Osteocyte (in vitro differentiated cells): ENCODE measurements at places on chromosomes 5 and 9. TPM values are rescaled to one million over a fixed set of nuclear protein-coding genes. Genes with fewer than 3 reads are reported as not detected.

KCNIP1 gene
- 12.6 and 13.3 TPM in 2 replicates for total RNA-seq

- no peak for DNase-seq
Observed at GRCh38 chr9:12855066-12855465, 80.2 kb downstream of the LURAP1L start.

DNA sequence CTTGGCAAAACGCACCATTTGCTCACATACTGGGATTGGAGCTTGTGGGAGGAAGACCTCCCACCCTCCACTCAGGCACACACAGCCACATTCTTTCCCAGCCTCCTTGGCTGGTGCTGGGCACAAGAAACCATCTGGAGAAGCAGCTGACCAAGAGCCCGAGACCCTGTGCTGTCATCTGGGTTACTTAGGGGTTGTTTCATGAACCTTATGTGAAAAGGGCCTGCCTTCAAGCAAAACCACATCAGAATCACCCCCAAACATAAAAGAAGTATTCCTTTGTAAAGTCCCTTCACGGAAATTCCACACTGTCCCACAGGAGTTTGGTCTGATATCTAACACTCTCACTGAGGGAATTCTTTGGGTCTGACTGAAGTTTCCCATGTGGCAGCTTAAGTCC, 172.1 kb downstream of the NR3C1 start:
- no peak for DNase-seq

DNA sequence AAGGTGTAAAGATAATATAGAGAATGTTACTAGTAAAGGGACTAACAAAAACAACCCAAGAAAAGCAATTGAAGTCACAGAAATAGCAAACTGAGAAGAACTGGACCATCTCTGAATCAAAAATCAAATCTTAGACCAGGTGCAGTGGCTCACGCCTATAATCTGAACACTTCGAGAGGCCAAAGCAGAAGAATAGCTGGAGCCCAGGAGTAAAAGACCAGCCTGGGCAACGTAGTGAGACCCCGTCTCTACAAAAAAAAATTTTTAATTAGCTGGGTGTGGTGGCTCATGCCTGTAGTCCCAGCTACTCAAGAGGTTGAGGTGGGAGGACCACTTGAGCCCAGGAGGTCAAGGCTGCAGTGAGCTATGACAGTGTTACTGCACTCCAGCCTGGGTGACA, 27.3 kb downstream of the WNT8A start:
- no peak for DNase-seq

- DNase-seq = no peak
Observed at GRCh38 chr9:126235336-126236243, 91.0 kb upstream of the MVB12B start.

DNA sequence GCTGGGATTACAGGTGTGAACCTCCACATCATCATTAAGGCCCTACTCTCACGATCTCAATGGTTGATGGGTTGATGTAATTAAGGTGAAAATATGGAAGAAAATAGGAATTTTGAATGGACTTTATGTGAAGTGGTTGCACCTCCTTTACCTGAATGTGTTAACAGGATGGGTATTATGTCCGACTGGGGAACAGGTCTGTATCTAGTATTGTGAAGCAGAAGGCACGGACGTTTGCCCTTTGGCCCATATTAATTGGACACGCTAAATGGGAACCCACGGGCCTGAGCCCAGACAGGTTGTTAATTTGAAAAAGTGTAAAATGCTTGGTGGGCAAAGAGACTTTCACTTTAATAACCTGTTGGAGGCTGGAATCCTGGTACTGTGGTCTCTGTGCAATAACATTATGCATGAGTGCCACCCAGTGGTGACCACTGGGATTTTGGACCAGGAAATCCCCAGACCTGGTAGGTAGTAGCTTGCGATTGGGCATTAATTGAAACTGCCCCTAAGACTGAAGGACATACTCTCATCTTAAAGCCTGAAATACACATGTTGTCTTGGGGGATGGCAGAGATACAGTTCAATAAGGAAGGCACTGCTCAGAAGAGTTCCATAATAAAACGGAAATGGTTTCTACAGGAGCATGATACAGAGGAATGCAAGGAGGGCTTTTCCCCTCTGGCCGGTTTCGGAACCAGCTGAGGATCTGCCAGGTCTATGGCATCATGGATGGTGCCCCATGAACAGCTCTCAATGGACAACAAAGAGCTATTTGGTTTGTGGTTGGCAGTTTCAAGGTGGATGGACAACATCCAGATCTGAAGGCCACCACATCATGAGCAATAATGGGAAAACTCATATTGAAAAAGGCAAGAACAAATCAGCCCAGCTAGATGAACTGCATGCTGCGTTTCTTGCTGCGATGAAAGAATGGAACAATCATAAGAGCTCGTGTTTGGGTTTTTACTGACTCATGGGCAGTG, 26.2 kb upstream of the BICD2 start:
- peak; percentile 90 for DNase-seq

GRCh38 chr5:130541617-130542221, 623.3 kb downstream of the HINT1 start:
- no peak for DNase-seq

SEMA4D gene
- 2.0 and 2.2 TPM in 2 replicates for total RNA-seq

DNA sequence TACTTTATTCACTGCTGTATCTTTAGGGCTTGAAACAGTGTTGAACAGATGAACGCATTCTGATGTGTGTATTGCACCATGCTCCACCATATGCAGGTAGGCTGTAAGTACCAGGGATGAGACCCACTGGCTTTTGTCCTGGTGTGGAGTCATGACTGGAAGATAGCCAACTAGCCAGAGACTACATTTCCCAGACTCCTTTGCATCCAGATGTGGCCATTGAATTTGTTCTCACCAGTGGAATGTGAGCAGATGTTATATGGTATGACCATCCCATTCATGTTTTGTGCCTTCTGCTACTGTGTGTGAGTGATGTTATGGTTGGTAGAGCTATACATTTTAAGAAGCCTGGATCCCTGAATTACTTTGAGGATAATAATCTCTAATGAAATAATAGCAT, 7.4 kb upstream of the FBXL7 start:
- DNase-seq = no peak
